ENCODE measurements at places on chromosomes 4 and X.

GRCh38 chrX:100649550-100650356, 5.8 kb downstream of the SRPX2 start:
- no peak for DNase-seq

DNA sequence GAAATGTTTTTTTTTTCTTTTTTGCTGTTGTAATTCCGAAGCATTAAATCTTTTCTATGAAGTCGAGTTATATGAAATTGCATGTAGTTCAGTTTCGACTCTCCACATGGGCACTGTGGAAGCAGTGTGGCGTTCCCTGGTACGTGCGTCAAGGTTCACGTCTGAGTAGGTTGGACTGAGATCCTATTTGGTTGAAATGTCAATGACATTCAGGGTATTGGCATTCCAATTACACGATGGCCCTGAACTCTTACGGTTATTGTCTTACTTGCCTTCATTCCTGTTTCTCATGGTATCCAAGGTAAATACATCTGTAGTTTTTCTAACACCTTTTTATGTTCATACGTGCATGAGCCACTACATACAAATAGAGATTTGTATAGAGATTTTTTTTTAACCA, 128.8 kb downstream of the SORBS2 start:
- DNase-seq, result no peak

DNA sequence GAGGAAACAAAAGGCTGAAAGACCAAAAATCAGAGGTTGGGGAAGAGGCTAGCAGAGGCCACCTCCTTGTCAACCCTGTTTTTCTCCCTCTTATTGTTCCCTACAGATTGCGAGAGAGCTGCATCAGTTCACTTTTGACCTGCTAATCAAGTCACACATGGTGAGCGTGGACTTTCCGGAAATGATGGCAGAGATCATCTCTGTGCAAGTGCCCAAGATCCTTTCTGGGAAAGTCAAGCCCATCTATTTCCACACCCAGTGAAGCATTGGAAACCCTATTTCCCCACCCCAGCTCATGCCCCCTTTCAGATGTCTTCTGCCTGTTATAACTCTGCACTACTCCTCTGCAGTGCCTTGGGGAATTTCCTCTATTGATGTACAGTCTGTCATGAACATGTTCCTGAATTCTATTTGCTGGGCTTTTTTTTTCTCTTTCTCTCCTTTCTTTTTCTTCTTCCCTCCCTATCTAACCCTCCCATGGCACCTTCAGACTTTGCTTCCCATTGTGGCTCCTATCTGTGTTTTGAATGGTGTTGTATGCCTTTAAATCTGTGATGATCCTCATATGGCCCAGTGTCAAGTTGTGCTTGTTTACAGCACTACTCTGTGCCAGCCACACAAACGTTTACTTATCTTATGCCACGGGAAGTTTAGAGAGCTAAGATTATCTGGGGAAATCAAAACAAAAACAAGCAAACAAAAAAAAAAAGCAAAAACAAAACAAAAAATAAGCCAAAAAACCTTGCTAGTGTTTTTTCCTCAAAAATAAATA, 179.9 kb downstream of the AR start:
- no peak for DNase-seq

GRCh38 chr4:146510942-146511341, 10.8 kb downstream of the SLC10A7 start:
- no peak for DNase-seq

- no peak for DNase-seq
These were observed 23.0 kb downstream of the MAP7D3 start for GRCh38 chrX:136227948-136228838.

- no peak for DNase-seq
These were observed 29.8 kb upstream of the SMARCAD1 start for GRCh38 chr4:94177822-94178221.

DNA sequence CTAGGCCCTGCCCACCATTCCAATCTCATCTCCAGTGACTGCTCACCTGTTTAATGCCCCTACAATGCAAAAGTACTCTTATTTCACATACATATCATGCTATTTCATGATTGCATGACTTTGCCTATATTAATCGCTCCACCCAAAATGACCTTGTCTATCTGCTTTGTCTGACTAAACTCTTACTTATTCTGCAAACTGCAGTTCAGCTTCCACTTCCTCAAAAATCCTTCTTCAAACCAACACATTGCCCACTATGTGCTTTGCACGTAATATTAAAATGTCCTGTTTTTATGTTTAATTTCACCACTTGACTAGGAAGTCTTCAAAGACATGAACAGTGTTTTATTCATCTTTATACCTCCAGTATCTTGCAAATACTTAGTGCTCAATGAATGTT, 229.6 kb downstream of the OPHN1 start:
- DNase-seq, result no peak

- DNase-seq, result no peak
These were observed 1.0 kb downstream of the LAMP2 start for GRCh38 chrX:120468071-120468470.

- DNase-seq, result no peak
These were observed 31.4 kb upstream of the SLC25A31 start for GRCh38 chr4:127698789-127699200.

- no peak for DNase-seq
These were observed 43.3 kb downstream of the DHRSX start for GRCh38 chrX:2457289-2458133.

DNA sequence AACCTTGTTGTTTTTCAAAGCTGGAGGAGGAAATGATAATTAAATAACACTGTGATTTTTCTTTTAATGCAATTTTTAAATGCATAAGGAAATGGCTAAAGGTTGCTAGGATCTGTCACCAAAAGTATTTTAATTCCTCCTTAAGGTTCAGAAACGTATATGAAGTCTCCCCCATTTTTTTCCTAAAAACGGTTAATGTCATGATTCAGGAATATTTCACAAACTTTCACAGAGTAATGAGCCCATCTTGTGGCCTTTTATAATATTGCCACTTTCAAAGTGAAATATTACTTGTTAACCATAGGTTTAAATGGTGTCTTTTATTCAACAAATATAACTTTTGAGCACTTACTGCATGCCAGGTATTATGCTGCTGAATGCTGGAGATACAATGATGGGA, 99.5 kb upstream of the USP38 start:
- DNase-seq, result no peak

DNA sequence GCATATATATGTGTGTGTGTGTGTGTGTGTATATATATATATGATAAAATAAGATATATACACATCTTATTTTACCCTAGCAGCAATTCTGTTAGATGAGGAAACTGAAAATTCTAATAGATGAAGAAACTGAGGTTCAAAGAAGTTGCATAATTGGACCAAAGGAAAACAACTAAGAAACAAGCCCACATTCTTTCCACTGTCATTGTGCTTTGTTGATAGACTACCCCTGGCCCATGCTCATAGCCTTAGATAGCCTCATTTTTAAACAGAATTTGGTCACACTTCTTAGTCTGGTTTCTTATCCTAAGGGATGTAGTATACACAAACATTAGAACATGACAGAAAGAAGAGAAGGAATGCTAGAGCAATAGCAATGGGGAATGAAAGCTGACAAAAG, 138.8 kb downstream of the NDST3 start:
- no peak for DNase-seq

DNA sequence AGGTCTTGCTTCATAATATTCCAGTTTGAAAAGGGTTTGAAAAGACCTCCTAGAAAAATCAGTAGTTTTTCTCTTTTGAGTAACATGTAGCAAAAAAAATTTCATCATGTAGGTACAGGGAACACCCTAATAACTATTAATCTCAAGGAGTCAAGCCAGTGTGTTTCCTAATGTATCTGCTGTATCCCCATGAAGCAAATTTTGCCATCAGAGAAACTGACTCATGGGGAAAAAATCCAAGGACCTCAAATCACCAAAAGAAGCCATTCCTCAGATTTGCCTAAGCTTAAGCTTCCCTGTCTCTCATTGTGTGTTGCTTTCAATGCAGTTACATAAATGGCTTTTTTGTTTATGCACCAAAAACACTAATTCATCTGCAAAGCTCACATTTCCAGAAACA, 29.7 kb downstream of the F9 start:
- no peak for DNase-seq

DNA sequence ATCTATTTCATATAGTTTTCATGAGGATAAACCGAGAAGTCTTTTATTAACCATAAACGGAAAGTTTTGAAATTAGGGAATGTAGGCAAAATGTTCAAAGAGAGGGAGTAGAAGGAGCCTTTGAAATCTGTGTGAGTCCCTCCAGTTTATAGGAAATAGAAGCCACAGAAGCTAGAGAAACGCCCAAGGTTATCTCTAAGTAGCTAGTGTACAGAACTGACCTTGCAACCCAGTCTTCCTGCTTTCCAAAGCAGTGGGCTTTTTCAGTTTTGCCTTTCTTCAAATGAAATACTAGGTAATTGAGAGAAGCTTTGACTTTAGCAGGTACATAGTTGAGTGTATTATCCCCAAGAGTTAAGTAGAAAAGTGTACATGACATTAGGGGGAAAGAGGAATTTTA, 39.4 kb downstream of the STIM2 start:
- DNase-seq, result no peak

DNA sequence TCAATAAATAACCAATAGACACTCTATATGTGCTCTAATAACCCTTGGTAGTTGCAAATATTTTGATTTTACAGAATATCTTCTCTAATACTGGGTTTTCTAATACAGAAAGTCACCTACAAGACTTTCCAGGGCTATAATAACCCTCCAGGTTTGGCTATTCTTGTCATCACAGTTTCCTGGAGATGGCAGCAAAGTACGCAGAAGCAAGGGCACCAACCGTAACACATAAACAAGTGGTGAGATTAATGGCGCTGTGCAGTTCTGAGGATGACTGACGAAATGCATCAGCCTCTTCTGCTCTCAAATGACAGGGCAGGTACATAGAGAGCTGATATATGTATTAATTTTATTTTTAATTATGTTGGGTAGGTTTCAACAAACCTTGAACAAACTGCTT, 122.4 kb downstream of the C4orf33 start:
- DNase-seq, result no peak

DNA sequence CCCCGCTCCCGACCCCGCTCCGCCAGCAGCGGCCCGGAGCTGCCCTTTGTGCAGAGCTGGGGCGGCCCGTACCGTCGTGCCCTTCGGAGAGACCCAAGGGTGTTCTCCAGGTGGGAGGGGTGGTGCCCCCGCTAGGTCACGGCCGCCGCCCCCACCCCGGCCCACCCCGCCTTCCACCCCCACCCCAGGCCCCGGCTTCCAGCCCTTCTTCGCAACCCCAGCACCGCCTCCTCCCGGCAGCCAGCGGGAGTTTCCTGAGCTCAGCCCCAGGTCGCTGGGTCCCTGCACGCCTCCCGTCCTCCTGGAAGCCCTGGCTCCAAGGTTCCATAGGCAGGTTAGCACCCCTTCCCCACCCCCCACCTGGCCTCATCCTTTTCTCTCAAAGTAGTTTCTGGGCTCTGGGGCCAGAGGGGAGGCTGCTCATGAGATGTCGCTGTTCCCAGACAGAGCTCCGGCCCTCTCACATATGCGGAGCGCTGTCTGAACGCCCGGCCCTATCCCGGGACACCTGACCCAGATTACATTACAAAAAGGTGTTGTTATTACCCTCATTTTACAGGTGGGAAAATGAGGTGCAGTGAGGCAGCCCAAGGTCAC, 25.2 kb upstream of the FGFR3 start:
- no peak for DNase-seq

DNA sequence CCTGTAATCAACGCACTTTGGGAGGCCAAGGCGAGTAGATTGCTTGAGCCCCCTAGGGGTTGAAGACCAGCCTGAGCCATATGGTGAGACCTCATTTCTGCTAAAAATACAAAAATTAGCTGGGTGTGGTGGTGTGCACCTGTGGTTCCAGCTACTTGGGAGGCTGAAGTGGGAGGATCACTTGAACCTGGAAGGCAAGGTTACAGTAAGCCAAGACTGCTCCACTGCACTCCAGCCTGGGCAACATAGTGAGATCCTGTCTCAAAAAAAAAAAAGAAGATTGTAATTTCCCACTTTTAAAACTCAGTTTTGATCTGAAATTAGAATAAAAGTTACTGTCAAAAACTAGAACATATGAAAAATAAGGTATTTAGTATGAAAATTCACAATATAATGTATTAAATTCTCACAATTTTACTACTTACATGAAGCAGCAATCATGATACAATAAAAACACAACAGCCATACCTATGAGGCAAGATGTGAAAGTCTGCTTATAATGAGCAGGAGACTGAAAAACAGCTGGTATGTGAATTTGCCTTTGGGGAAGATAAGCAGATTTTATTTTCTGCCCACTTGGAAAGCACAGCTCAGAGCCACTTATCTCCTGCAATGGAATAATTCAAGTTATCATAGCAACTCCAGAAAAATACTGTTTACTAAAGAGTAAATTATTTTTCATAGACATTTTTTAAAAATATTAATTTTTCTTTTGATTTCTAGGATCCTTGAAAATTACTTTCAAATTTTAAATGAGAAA, 50.6 kb downstream of the ZGRF1 start:
- DNase-seq, result no peak

GRCh38 chrX:130378024-130378669, 7.3 kb downstream of the GPR119 start:
- DNase-seq, result no peak

GRCh38 chr4:88008122-88008742, 797 bp downstream of the PKD2 start:
- no peak for DNase-seq

DNA sequence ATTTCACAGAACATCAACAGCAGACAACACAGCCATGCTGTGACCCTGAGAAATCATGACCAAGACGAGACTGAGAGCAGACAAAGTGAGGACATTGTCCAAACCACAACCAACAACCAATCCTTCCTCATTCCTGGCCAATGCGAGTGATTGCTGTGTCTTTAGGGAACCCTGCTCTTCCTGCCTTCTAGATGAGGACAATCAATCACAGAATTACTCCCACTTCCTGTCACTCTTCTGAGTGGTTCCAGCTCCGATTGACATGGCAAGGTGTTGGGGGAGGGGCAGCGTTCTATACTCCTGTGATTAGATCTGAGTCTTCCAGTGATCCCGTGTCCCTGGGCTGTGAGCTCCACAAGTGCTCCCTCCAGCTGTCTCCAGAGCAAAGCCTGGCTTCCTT, 227.8 kb downstream of the STIM2 start:
- DNase-seq, result no peak

GRCh38 chr4:140789759-140790158, 33.6 kb upstream of the TBC1D9 start:
- DNase-seq, result no peak

GRCh38 chrX:120749141-120749846, 119.4 kb upstream of the C1GALT1C1 start:
- DNase-seq, result no peak

- DNase-seq, result no peak
These were observed 6.0 kb downstream of the AVPR2 start for GRCh38 chrX:153910446-153910845.

DNA sequence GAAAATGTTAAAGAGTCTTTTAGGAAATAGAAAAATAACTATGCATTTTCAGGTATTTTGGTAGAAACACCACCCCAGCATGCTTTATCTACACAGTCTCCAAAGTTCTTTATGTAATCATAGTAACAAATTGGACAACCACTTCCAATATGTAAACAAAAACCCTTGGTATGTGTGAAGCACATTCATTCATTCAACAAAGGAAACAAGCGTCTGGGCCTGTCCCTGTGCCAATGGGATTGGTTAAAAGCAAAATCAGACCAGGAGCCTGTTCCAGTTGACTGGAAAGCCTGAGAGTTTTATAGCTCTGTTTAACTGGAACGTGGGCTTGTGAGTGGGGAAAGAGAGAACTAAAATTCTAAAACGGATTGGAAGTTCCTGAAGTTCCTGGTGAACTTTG, 41.3 kb upstream of the TENM3 start:
- no peak for DNase-seq
